ENCODE measurements at places on chromosomes 12 and 14.

GRCh38 chr12:90984114-90984513, 20.7 kb downstream of the EPYC start:
- no peak for DNase-seq

DNA sequence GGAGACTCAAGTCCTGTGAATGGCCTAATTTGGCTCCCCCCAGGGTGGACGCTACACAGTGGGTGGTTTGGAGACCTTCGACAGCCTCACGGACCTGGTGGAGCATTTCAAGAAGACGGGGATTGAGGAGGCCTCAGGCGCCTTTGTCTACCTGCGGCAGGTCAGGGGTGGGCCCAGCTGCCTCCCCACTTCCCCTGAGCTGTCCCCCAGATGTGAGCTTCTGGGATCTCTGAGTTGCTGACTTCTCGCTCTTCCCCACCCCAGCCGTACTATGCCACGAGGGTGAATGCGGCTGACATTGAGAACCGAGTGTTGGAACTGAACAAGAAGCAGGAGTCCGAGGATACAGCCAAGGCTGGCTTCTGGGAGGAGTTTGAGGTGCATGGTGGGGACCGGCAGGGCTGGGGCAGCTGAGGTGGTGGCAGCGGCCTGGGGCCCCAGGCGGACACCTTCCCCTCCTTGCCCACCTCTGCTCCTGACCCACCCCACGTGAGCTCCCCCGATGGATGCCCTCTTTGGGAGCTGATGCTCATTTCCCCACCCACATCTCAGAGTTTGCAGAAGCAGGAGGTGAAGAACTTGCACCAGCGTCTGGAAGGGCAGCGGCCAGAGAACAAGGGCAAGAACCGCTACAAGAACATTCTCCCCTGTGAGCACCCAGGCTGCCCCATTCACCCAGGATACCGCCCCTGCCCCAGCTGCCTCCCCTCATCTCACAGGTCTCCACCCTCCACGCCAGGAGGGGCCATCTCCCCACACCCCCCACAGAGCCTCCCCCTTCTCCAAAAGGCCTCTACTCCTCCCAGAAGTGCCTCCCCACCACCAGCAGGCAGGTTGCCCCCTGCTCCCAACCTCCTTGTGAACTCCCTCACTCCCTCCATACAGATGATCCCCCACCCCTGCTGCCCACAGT, 4.2 kb downstream of the PTPN6 start:
- no peak for DNase-seq

- DNase-seq = no peak
Measured at GRCh38 chr12:119666900-119667576, 895 bp upstream of the PRKAB1 start.

DNA sequence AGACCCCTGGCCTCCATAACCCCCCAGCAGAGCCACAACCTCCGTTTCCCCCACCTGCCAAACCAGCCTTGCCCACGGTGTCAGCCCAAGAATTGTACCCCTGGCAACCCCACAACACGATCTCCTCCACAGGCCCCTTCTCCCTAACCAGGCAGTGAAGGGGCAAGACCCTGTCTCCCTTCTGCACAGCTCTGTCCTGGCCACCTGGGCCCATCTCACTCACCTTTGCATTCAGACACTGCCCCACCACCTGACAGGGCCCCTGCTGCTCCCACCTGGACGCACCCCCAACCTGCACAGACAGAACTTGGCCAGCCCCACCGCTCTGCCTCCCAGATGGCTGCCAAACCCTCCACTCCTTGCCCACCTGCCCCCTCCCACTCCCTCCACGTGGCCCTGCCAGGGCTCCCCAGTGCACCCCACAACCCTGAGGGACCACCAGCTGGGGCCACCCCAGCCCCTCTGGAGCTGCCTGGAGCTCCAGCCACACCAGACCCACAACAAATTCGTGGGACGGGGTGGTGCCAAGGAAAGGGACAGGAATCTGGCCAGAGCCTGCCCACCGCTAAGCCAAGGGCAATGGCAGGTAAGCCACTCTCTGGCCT, 11.8 kb downstream of the AHNAK2 start:
- DNase-seq = no peak

- DNase-seq = no peak
Measured at GRCh38 chr14:76719666-76720065, 41.6 kb upstream of the VASH1 start.

DNA sequence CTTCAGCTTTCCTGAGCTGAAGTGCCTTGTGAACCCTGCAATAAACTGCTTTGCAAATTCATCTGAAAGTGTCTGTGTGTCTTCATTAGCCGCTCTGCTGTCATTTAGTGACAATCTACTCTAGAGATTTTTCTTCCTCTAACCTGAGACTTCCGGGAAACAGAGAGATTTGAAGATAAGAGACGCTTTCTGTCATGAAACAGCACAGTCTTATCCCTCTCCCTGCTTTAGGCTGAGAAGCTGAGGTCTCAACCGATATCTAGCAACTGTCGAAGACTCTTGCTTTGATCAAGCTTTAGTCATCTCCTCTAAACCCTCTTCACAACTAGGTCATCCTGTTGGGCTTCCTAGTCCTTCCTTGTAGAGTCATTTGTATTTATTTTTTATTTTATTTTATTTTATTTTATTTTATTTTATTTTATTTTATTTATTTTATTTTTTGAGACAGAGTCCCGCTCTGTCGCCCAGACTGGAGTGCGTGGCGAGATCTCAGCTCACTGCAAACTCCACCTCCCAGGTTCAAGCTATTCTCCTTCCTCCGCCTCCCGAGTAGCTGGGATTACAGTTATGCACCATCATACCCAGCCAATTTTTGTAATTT, 1.2 kb downstream of the RNASE2 start:
- no peak for DNase-seq

GRCh38 chr14:68794851-68795596, 2.2 kb upstream of the ZFP36L1 start:
- DNase-seq = peak; percentile 37

DNA sequence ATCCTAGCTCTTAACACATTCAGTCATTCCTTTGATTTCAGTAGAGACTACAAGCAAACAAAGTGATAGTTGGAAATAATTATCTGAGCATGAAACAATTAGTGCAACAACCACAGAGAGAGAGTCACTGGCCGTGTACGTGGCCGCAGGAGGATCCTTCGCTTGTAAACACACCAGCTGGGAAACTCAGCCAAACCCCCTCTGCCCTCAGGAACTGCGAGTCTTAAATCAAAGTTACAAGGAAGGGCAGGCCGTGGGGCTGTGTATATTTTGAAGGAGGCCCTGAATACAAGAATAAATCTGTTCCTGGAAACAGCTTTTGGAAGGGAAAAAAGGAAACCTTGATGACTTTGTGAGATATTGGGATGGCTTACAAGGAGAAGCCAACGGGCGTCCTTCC, 164.5 kb downstream of the ANO2 start:
- DNase-seq = no peak

- no peak for DNase-seq
Measured at GRCh38 chr12:54560374-54560858, 11.0 kb downstream of the PDE1B start.

DNA sequence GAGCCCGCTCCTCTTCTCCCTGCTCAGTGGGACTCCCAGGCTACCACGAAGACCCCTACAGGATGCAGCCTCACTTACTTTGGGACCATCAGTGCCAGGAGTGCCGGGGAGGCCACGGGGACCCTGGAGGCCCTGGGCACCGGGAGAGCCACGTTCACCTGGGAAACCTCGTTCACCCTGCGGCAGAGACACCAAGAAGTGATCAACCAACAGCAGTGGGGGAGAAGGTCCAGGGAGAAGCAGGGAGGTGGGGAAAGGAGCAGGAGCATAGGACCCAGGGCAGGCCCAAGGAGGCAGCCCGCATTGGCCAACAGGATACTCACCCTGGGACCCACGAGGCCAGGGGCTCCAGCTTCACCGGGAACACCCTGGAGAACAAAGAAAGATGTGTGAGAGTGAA, 19.4 kb downstream of the TMEM106C start:
- DNase-seq = no peak

DNA sequence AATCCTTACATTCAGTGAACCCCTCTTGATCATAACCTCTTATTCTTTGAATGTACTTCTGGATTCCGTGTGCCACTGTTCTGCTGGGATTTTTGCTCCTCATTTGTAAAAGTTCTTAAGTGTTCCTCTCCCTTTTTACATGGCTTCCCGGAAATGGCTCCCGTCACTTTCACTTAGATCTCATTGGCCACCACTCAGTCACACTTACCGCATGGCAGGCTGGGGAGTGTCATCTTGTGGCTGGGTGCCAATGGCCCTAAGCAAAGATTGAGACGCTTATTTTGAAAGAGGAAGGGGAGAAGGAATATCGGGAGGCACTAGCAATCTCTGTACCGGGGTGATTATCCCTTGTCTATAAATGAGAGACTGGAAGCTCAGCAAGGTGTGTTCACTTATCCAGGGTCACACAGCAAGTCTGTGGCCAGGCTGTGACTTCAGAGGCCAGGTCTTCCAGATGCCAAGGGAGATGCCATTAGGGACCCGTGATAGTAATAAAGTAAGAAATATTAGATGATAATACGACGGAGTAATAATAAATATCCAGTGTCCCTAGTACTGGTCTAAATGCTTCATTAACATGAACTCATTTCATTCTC, 68.8 kb downstream of the RNFT2 start:
- DNase-seq = no peak

GRCh38 chr12:49482095-49483051, 56.5 kb upstream of the KCNH3 start:
- DNase-seq = no peak

DNA sequence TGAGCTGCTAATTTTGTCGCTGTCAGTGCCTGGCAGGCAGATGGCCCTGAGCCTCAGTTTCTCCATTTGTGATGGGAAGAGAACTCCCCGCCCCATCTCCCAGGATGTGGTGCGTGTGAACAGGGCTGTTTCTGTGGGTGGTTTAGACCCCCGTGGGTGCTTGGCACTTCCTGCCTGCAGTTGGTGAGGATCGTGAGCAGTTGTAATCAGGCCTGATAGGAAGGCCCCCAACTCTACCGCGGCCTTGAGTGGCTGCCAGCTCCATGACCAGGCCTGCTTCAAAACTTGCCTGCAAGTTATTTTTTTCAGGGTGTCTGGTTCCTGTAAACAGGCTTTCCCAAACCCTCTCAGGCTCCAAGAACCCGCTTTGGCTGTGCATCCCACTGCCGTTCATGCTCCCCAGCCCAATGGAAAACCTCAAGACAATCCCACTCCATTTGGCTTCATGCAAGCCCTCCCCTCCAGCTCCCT, 138.4 kb downstream of the ZFP36L1 start:
- no peak for DNase-seq

GRCh38 chr14:51310505-51310944, 70.5 kb downstream of the TMX1 start:
- no peak for DNase-seq

GRCh38 chr14:106268013-106268727, 741.8 kb downstream of the TMEM121 start:
- DNase-seq = no peak

- peak; percentile 19 for DNase-seq
Measured at GRCh38 chr12:93419388-93420034, 22.2 kb downstream of the UBE2N start.

DNA sequence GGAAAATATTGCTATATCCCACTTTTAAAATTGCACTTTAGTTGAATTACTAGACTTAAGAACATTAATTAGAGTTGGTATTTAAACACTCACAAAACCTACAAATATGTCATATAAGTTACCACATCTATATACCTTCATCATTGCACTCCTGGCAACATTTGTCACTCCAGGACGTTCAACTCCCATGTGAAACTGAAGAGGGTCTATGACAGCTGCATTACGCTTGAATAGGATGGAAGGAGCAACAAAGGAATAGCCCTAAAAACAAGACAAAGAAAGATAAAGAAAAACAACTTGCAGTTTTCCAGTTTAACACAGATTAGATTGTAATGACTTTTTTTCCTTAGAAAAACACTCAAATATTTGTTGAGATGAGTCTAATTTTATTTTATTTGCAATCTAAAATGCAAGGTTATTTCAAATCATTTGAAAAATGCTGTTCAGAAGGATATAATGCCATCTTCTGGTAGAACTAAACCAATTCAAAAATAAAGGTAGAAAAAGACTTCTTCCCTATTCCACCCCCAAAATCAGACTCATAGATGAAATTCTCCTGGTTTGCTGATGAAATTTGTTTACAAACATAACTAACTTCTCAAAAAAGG, 84.3 kb upstream of the TTC7B start:
- DNase-seq = no peak

DNA sequence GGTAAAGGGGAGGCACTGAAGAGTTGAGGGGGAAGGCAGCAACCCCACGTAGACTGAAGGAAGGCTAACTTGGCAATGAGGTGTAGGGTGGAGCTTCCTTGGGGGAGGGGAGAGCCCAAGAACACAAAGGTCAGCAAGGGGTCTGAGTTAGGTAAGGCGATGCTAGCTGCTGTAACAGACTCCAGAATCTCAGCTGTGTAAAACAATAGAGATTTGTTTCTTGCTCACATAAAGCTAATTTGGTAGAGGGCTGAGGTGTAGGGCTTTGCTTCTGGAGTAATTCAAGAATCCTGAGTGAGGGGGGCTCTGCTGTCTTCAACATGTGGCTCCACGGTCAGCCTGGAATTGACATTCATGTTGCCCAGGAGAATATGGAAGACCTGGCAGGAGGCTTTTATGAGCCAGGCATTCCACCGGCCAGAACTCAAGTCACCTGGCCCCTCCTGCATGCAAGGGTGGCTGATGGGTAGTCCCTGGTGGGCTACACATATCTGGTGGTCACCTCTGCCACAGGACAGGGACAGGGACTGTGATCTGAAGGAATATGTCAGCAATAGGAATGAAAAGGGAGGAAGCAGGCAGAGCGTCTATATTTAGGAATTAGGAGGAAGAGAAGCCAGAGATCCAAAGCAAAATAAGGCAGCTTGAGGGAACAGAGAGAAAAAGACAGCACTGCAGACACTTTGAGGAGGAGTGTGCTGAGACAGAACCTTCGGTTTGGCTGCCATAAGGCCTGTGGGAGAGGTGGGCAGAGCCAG, 153.7 kb downstream of the ZFP36L1 start:
- DNase-seq = no peak

GRCh38 chr12:122998316-122998715, 17.8 kb downstream of the ARL6IP4 start:
- DNase-seq = no peak

DNA sequence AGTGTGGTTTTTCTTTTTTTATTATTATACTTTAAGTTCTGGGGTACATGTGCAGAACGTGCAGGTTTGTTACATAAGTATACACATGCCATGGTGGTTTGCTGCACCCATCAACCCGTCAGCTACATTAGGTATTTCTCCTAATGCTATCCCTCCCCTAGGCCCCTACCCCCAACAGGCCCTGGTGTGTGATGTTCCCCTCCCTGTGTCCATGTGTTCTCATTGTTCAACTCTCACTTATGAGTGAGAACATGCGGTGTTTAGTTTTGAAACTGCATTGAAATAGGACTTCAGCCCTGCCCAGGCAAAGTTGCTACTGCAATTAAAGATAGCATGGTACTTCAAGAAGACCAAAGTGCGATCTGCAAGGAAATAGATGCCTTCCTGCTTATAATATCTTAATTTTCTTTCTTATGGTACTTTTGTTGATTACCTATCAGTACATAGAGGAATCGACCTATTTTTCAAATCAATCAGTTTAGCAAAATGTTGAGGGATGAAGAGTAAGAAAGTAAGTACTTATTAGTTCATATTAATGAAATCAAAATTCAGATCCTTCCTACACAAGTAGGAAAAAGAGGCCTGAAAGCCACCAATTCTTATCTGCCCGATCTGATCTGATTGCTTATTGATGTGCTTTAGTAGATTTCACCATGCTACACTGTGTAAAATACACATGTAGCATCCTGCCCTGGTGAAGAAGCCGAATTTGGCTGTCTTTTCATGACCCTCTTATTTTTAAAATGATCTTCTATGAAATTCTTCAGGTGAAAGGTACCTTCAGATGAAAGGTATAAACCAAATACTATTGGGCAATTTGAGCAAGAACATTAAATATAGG, 1.6 kb downstream of the LTA4H start:
- DNase-seq = no peak
